ENCODE measurements at places on chromosomes 5 and 9.

- no peak for DNase-seq
Measured at GRCh38 chr5:171599957-171600612, 180.6 kb downstream of the FGF18 start.

DNA sequence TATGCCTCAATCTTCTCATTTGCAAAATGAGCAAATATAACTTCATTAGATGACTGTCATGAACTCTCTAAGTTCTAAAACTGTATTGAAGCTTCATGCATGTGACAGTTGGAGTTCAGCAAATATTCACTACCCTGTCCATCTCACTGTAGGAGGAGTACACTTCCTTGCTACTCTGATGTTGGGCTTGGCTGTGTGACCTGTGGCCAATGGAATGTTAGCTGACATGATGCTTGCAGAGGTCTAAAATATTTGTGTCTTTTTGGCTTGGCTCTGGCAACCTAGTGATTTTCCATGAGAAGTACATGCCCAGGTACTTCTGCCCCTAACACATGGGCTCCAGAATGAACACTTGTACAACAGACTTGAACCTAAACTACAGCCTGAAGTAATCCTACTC, 203.1 kb upstream of the ANKH start:
- no peak for DNase-seq

- no peak for DNase-seq
Measured at GRCh38 chr9:97511655-97512427, 10.4 kb downstream of the TMOD1 start.

- no peak for DNase-seq
Measured at GRCh38 chr9:18775241-18775640, 257.8 kb downstream of the SAXO1 start.

DNA sequence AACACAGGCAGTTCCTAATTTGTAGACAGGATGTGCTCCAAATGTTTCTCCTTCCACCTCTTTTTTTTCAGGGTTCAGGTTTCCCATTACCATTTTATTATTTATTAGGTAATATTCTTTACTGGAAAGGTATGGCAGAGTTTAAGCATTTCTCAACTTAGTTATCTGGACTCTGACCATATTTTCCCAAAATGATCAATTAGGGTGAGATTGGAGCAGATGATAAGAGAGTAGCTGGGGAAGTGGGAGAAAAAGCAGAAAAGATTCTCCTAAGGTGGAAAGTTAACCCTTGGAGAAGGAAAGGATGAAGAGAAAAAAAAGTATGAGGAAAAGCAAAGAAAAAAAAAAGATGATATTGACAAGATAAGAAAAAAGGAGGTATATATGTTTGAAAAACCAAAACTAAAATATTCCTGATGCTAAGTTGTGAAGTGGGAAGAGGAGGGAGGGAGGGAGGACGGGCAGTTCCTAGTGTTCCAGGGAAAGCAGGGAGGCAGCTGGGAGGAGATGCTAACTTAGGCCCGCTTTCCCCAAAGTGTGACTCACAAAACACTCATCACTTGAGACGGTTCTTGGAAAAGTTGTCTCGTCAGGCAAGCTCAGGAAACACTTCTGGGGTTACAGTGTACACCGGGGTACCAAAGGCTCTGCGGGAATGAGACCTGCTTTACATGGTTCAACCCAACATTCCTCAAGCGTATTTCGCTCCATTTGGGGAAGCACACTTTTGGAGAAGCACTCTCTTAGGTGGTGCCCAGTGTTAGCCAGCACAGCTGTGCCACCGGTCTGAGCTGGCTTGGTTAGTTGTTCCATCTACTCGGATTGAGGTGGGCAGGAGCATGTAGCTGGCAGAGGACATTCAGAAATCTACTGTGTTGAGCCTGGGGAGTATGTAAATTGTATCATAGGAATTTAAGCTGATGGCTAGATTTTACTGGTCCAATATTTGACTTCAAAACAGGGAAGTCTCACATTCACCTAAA, 35.1 kb downstream of the B4GALT1 start:
- DNase-seq: no peak

- peak; percentile 64 for DNase-seq
Measured at GRCh38 chr5:28344836-28345433, 1306.5 kb upstream of the CDH9 start.
